ENCODE measurements at places on chromosomes 13 and 19. TPM values are rescaled to one million over a fixed set of nuclear protein-coding genes. Genes with fewer than 3 reads are reported as not detected.
A peak's percentile ranks its signal among the peaks of the same experiment; 100 is the strongest.

DNA sequence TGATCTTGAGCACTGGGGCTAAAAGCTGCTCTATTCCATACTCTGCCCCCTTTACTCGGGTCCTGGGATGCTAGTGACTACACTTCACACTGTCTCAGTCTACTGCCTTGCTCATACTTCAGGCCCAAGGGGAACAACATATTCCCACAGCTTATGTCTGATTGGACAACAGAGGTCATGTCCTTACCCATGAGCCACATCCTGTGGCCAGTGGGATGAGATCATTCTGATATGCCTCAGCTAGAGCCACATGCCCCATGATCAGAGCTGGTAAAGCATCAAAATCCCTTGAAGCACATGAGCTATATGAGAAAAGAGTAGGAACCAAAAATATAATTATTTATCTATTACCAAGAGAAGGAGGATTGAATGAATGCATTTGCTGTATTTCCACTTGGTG lies 290.1 kb upstream of the TSHZ3 start:
- no peak overlapping the region for H3K27ac ChIP-seq
- H3K36me3 ChIP-seq, result no peaks in the 10 kb centered on the region
- no peak overlapping the region for H3K4me3 ChIP-seq

GRCh38 chr19:23070353-23071146 lies 46.3 kb upstream of the ZNF730 start:
- H3K36me3 ChIP-seq, result no peaks in the 10 kb centered on the region
- no peak overlapping the region for H3K27ac ChIP-seq
- H3K4me1 ChIP-seq, result peaks cover 11% of the 10 kb centered on the region

DNA sequence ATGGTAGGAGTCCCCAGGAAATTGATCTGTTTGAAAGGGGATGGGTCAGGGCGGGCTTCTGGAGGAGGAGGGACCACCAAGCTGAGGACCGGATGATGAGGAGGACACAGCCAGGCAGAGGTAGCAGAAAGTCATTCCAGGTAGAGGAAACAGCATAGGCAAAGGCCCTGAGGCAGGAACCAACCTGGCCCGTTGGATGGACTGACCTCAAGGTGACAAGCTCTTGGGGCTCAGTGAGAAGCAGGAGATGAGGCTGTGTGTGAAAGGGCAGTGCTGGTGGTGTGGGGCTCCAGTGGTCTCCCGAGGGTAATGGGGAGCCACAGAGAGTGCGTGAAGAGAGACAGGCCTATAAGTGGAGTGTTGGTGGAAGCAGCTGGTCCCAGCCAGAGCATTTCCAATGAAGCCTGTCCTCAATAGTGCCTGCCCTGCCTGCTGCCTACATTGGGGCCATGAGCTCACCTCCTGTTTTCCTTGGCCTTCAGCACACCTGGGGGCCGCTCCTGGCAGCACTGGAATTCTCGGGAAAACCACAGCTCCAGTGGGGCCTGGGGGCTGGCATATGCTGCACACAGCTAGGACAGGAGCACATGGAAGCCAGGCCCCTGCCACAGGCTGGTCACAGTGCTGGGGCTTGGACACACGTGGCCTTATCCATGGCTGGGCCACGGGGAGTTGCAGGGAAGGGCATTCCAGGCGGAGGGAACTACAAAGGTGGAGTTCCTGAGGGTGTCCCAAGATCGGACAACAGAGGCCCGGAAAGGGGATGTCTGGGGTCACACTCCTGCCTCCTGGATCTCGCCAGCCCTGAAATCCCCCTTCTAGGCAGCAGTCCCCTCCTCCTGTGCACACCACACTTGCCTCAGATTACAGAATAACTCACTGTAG lies 2.3 kb upstream of the COMP start:
- H3K4me3 ChIP-seq, result no peak overlapping the region
- H3K4me1 ChIP-seq, result peaks cover 36% of the 10 kb centered on the region
- no peak for DNase-seq
- no peaks in the 10 kb centered on the region for H3K36me3 ChIP-seq
- peaks cover 84% of the 10 kb centered on the region for H3K27me3 ChIP-seq

DNA sequence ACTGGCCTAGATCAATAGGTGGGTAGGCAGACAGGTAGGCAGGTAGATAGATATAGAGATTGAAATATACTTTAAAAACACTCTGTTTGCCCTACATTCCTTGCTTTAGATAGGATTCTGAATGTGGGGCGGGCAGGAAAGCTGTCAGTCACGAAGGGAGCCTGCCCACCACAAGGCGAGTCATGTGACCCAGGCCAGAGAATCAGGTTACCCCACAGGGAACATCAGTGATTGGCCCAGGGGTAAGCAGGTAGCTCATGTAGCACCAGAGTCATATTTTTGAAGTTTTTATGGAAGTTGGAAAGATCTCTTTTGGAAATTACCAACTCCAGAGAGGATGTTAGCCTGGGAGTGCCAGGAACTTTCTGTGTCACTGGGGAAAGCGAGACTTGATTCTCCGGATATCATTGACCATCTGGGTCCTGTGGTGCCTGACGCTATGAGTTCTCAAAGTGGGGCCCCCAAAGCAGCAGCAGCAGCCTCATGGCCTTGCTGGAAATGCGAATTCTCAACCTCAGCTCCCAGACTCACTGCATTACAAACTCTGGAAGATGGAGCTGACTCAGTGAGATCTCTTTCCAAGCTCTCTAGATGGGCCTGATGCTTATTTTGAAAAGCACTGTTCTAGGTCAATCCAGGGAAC lies 60.3 kb downstream of the IRS2 start:
- no peaks in the 10 kb centered on the region for H3K36me3 ChIP-seq
- no peak for DNase-seq
- no peaks in the 10 kb centered on the region for H3K27me3 ChIP-seq
- no peak overlapping the region for H3K27ac ChIP-seq
- H3K4me3 ChIP-seq, result no peak overlapping the region
- no peaks in the 10 kb centered on the region for H3K4me1 ChIP-seq

The CYP4F12 gene
- 62.0 TPM for total RNA-seq

DNA sequence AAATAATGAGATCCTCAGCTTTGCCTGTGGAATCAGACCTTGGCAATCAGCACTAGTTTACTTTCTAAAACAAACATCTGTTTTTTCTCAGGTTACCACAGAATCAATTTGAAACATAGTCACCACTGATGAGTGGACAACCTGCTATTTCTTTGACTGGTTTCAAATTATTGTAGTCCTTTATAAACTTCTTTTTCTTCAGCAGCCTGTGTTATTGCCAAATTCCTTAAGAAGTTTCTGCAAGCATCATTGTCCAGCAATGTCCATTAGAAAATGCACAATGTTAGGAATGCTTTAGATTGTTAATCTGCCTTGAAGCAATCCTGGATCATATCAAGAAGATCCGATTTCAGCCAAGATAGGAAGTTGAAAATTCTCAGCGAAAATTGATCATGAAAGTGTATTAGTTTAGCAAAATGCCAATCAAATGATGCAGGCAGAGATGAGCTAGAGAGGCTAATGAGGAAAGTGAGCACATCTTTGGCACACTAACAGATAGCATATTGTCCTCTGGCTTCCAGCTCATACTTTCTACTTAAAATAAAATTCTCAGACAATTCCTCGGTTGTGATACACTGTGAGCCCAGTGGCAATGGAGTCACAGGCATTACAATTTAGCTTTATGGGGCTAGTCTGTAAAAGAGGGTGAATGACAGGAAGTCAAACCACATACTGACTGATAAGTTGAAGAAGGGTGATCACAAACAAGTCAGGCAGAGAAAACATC lies 270.6 kb downstream of the SLITRK6 start:
- no peak overlapping the region for H3K4me3 ChIP-seq
- no peaks in the 10 kb centered on the region for H3K4me1 ChIP-seq
- no peaks in the 10 kb centered on the region for H3K27me3 ChIP-seq
- no peak for DNase-seq
- H3K36me3 ChIP-seq, result no peaks in the 10 kb centered on the region

DNA sequence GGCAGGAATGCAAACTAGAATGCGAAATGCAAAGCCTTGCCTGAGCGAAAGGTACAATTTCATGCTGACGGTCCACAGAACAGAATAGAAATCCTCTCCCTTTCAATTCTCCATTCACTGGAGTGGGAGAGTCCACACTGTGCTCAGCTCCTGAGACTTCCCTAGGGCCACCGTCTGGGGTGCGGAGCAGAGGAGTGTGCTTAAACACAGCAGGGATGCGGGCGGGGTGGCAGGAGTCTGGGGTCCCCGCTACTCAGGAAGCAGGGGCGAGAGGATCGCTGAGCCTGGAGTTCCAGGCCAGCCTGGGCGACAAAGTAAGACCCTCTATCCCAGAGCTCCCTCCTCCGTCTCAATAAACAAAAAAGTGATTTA lies 552 bp upstream of the ZNF816 start:
- no peak for DNase-seq
- H3K27ac ChIP-seq, result peak overlapping the region; percentile 27
- H3K27me3 ChIP-seq, result no peaks in the 10 kb centered on the region
- peaks cover 6% of the 10 kb centered on the region for H3K4me1 ChIP-seq
- peak overlapping the region; percentile 60 for H3K4me3 ChIP-seq

GRCh38 chr19:39473443-39473960 lies 7.1 kb upstream of the TIMM50 start:
- H3K27ac ChIP-seq, result no peak overlapping the region
- no peak for DNase-seq
- no peaks in the 10 kb centered on the region for H3K27me3 ChIP-seq

DNA sequence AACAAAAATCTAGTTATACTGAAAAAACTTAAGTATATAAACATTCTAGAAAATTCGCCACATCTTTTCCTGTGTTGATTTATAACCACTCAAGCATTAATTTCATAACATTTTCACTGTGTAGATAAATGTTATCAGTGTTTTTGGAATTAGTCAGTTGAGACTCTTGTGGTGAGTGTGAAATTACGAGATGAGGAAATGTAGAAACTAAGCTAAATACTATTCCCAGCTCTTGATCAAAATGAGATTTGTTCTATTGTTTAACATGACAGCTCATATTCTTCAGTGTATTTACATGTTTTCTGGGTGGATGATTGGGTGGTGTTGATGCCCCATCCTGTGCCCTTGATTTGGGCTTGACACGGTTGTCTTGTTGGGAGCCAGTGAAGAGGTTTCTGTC lies 406.8 kb downstream of the DACH1 start:
- H3K27me3 ChIP-seq, result no peaks in the 10 kb centered on the region
- H3K27ac ChIP-seq, result no peak overlapping the region

GRCh38 chr19:49133621-49134454 lies 14.5 kb downstream of the PPFIA3 start:
- no peak overlapping the region for H3K27ac ChIP-seq
- DNase-seq, result no peak
- H3K4me3 ChIP-seq, result peak overlapping the region; percentile 27
- no peaks in the 10 kb centered on the region for H3K27me3 ChIP-seq
- no peaks in the 10 kb centered on the region for H3K36me3 ChIP-seq
- H3K4me1 ChIP-seq, result peaks cover 30% of the 10 kb centered on the region

GRCh38 chr19:16383584-16384161 lies 59.0 kb downstream of the KLF2 start:
- peaks cover 46% of the 10 kb centered on the region for H3K4me1 ChIP-seq
- no peaks in the 10 kb centered on the region for H3K27me3 ChIP-seq
- no peak for DNase-seq
- peaks cover 46% of the 10 kb centered on the region for H3K36me3 ChIP-seq
- peak overlapping the region; percentile 81 for H3K27ac ChIP-seq
- no peak overlapping the region for H3K4me3 ChIP-seq

- no peaks in the 10 kb centered on the region for H3K4me1 ChIP-seq
- no peak overlapping the region for H3K4me3 ChIP-seq
- no peak overlapping the region for H3K27ac ChIP-seq
- DNase-seq, result no peak
Measured at GRCh38 chr13:20968745-20969144, 66.2 kb upstream of the XPO4 start.

The IL4I1 gene
- total RNA-seq, result 0.63 TPM

The SLC7A9 gene
- total RNA-seq, result not detected

DNA sequence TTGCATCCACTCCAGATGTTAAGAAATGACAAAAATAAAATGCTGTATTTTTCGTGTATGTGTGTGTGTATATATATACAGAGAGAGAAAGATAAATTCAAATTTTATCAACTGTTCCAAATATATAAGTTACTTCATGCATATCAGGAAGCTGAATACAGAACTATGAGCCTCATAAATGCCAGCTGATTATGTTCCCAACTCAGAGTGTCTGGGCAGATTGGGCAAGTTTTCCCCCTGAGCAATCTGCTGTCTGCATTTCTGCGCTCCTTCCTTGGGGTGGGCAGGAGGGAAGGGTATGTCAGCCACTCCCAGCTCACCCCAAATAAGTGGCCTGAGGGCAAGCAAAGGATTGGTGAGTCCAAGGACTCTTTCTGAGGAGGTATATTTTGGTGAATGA lies 154.1 kb downstream of the DCLK1 start:
- no peaks in the 10 kb centered on the region for H3K36me3 ChIP-seq
- H3K4me3 ChIP-seq, result no peak overlapping the region
- H3K27me3 ChIP-seq, result no peaks in the 10 kb centered on the region
- no peak overlapping the region for H3K27ac ChIP-seq

DNA sequence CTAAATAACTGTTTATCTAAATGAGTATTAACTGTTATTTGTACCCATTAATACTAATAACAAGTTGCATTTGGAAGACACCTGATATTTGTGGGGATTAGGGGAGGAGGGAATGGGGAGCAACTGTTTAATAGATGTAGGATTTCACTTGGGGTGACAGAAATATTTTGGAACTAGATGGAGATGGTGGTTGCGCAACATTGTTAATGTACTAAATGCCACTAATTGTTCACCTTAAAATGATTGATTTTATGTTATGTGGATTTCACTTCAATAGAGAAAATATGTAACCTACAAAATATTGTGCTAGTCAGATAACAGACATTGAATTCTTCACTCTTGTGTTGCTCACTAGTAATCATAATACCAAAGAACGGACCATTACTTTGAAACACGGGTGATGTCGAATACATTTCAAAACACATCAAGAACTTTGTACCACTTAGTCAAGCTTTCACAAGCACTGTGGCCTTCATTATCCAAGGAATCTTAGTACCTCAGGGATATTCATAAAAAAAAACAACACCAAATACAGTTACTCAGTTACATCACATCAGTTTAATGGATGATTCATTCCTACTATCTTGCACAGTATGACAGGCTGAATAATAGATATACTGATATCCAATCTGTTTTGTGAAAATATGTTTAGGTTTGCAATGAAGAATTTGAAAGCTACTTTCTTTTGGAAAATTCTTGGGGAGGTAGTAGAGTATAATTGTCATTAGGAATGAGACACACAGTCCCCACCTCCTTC lies 721.8 kb downstream of the PCDH9 start:
- H3K4me3 ChIP-seq, result no peak overlapping the region
- H3K27me3 ChIP-seq, result no peaks in the 10 kb centered on the region
- no peak for DNase-seq

DNA sequence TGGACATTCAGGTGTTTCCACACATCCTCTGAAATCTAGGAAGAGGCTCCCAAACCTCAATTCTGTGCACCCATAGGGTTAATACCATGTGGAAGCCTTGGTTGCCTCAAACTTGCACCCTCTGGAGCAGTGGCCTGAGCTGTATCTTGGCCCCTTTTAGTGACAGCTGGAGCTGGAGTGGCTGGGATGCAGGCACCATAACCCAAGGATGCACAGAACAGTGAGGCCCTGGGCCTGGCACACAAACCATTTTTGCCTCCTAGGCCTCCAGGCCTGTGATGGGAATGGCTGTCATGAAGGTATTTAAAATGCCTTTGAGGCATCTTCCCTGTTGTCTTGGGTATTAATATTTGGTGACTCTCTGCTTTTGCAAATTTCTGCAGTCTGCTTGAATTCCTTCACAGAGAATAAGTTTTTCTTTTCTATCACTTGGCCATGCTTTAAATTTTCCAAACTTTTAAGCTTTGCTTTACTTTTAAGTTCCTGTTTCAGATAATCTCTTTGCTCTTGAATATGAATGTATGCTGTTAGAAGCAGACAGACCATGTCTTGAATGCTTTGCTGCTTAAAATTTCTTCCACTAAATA lies 1594.5 kb upstream of the PCDH20 start:
- H3K27ac ChIP-seq, result no peak overlapping the region
- no peak for DNase-seq
- H3K36me3 ChIP-seq, result no peaks in the 10 kb centered on the region
